GM23248 (cell line): ENCODE measurements at places on chromosomes 2 and 18.

DNA sequence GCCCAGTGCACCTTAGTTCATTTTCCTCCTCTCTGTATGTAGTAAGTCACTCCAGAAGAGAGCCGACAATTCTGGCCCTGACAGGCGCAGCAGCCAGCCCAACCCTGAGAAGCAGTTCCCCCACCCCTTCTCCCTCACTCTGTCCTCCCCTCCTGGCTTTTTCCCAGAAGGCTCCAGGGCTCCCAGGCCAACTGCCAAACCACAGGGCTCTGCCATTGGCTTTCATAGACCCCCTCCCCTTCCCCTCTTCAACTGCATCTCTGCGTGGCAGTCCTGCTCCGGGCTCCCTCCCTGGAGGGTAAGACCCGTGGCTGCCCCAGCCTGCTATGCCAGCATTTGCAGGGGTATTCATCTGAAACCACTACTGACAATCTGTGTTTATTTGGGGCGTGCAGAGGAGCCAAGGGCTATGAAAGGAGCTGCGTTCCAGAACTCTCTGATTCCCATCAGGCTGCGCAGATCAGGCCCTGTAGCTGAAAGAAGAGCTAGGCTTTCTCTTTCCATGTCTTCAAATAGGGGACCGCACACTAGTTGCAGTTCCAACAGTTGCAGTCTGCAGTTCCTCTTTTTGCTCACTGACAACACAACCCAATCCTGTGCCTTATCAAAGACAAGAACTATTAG, 388.6 kb upstream of the TNP1 start:
- no peak for DNase-seq

DNA sequence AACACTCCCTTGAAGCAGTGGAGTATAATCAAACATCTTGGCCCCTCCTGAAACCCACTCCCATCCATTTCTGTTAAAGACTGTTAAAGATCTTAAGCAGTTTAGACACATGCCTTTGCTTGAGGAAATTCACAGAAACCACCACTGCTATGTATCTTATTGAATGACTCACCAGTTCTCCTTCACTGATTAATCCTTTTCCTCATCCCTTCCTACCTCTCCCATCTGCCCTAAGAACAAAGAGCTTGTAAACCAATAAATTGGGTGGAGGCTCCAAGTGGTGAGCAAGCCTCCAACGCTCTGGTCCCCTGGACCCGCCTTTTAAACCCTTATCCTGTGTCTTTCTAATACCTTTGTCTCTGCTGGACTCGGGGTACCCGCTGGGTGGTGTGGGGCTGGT, 746.1 kb downstream of the LRP1B start:
- DNase-seq, result no peak

GRCh38 chr2:179946810-179947615, 60.1 kb downstream of the CWC22 start:
- DNase-seq, result no peak

GRCh38 chr2:201344663-201345366, 12.3 kb downstream of the FLACC1 start:
- no peak for DNase-seq

DNA sequence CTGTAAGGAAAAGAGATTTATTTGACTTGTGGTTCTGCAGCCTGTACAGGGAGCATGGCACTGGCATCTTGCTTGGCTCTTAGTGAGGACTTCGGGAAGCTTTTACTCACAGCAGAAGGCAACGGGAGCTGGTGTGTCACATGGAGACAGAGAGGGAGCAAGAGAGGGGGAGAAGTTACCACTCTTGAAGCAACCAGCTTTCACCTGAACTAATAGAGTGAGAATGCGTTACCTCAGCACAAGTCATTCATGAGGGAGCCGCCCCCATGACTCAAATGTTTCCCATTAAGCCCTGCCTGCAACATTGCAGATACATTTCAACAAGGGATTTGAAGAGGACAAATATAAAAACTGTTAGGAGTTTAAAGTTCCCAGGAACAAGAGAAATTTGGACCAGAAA, 190.0 kb downstream of the CYRIA start:
- no peak for DNase-seq

GRCh38 chr2:25483607-25484266, 142.0 kb upstream of the DNMT3A start:
- DNase-seq, result no peak

DNA sequence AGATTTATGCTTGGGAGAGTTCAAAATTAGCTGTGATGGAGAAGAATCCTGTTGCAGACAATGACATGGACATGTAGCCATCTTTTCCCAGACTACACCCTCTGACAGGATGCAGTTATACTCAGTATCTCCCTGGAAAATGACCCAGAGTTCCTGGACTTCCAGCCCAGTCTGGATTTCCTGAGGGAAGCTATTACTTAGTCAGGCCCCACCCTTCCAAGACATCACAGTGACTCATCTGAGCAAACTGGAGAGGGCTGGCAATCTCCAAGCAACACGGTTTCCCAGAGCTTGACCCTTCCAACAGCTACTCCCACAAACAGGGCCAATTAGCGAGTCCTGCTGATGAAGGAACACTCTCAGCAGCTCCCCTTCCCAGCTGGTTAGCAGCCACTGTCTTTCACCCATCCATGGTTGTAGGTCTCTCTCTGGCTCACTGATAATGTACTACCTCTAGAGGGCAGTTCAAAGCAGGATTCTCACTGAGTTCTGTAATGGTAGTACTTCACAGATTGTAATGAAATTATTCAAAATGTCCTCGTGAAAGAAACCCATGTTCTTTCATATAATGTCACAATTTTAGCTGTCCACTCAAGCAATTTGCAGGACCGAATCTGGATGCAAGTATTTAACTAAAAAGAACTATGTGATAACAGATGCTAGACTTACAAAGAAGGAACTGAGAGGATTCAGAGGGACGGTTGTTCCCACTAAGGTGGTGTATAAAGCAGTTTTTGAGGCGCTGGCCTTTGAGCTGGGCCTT, 110.2 kb downstream of the MDH1 start:
- peak; percentile 94 for DNase-seq

DNA sequence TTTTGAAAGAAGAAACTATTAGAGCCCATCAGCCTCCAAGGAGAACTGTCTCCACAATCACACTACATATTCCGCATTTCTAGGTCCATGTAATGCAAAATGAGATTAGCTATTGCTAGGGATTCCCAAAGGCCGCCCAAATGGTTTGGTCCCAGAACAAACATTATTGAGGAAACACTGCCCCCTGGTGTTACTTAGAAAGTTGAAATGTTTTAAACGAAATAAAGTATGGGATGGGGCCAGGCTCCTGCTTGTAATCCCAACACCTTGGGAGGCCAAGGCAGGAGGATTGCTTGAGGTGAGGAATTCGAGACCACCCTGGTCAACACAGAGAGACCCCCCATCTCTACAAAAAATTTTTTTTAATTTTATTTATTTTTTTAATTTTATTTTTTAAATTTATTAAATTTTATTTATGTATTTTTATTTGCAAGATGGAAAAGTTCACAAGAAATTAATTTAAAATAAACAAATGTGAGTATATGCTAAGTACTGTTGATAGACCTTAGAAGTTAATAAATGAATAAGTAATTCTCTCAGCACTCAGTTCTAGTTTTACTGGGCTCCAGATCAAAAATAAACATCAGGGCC, 5.5 kb downstream of the NHEJ1 start:
- DNase-seq, result peak; percentile 87

DNA sequence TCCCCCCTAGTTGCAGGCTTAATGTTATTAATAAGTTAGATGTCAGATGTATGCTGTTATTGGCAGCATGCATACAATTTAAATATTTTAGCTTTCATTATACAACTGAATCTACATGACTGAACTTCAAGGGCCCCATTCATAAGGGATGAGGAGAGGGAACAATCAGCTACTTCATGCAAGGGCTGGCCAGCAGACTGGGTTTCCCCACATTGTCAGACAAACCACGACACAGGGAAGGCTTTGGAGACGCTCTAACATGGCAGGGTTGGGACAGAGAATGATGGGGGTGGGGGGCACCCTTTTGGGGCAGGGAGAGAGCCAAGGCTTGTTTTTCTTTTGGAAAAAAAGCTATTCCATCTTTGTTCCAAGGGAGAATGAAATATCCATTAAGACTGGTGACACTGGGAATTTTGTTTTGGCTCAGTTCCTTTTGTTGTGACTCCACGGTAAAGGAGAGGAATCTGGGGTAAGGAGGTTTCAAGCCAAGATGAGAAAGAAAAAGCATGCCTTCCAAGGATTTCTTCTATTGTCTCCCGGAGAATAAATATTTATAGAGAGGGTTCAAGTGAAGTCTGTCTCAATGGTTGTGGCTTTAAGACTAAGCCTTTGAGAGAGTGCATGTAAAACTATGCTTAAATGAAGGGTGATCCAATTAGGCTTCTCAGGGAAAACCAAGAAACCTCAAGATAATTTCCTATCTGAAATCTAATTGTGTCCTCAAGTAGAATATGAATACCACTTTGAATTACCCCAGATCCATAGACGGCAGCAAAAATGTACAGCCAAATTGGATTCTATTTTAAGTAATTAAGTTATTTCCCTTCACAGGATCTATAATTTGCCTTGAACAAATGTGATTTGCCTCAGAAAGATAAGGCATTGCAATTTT, 5.4 kb downstream of the CXCR4 start:
- no peak for DNase-seq

- no peak for DNase-seq
Observed at GRCh38 chr2:235897992-235898391, 270.2 kb downstream of the GBX2 start.

DNA sequence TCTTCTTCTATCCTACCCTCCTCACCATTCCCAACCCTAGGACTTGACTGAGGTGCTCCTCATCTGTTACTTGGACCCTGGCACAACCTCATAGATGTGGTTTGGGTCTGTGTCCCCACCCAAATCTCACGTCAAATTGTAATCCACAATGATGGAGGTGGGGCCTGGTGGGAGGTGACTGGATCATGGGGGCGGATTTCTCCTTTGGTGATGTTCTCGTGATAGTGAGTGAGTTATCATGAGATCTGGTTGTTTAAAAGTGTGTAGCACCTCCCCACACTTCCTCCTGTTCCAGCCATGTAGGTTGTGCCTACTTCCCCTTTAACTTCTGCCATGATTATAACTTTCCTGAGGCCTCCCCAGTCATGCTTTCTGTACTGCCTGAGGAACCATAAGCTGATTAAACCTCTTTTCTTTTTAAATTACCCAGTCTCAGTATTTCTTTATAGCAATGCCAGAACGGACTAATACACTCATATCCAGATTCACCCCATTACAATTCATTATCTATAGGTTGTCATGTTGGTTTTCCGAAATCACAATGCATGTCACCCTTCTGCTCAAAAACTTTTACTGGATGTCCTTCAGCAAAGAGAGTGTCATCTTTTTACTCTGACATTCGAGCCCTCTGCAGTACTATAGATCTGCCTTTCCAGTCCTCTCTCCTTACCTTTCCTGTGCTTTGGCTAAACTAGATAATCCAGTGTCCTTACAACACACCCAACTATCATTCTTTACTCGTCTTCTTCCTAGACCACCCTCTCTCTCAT, 45.7 kb downstream of the APOB start:
- DNase-seq, result no peak
